ENCODE measurements at places on chromosomes 16 and 17.

DNA sequence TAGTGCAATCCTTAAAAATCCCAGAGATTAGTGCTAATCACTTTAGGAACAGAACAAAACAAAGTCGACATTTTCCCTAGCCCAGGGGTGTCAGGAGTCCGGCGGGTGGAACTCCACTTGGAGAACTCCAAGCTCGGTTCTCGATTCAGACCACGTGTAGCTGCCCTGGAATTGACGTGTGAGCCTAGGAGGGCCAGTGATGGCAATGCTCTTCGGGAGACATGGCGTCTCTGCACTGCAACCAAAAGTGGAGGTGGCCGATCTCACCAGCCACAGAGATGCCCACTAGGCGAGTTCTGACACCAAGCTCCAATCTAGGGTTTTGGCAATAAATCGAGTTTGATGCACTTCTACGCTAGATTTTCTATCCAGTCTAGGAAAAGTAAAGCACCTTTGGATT, 17.6 kb downstream of the MAP1LC3B start:
- DNase-seq, result no peak

- DNase-seq, result no peak
Measured at GRCh38 chr16:67748834-67749233, 29.7 kb upstream of the GFOD2 start.

- no peak for DNase-seq
Measured at GRCh38 chr17:35087731-35088355, 24.3 kb upstream of the RFFL start.

- DNase-seq, result no peak
Measured at GRCh38 chr16:81456523-81457325, 12.1 kb downstream of the CMIP start.

GRCh38 chr16:30095166-30096078, 591 bp downstream of the YPEL3 start:
- DNase-seq, result peak; percentile 59

- no peak for DNase-seq
Measured at GRCh38 chr16:57175896-57176295, 9.9 kb downstream of the PSME3IP1 start.

- no peak for DNase-seq
Measured at GRCh38 chr17:77833769-77834168, 124.7 kb upstream of the TNRC6C start.

GRCh38 chr16:13298666-13299065, 397.3 kb downstream of the SHISA9 start:
- DNase-seq, result no peak

DNA sequence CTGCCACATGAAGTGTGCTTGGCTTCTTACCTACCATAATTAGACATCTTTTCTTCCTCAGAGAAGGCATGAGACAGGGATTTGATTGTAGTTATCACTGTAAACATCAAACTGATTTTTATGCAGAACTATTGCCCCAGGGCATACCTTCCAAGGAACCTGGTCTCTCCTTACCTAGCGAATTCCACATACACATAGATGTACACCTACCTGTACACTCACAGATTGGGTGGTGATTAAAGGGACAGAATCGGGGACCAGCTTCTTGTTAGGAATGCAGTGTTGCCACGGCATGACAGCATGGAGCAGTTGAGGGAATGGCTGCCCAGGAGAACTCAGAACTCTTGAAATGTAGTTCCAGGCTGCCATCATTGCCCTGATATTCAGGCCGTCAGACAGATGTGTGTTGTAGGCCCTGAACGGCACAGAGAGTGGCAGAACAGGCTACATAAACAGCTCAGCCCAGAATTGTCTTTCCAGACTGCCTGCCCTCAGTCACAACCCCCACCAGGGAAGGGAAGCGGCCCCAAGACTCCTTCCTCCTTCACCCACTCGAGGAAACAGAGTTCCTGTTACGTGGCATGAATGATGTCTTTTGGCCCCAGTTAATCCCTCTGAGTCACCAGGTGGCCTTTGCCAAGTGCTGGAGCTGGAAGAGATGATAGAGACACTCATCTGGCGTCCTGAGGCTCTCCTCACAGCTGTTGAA, 17.8 kb upstream of the NAGLU start:
- DNase-seq, result no peak

GRCh38 chr17:27569257-27569722, 61.7 kb upstream of the LGALS9 start:
- DNase-seq, result peak; percentile 45

GRCh38 chr16:85913141-85913601, 14.2 kb downstream of the IRF8 start:
- no peak for DNase-seq

DNA sequence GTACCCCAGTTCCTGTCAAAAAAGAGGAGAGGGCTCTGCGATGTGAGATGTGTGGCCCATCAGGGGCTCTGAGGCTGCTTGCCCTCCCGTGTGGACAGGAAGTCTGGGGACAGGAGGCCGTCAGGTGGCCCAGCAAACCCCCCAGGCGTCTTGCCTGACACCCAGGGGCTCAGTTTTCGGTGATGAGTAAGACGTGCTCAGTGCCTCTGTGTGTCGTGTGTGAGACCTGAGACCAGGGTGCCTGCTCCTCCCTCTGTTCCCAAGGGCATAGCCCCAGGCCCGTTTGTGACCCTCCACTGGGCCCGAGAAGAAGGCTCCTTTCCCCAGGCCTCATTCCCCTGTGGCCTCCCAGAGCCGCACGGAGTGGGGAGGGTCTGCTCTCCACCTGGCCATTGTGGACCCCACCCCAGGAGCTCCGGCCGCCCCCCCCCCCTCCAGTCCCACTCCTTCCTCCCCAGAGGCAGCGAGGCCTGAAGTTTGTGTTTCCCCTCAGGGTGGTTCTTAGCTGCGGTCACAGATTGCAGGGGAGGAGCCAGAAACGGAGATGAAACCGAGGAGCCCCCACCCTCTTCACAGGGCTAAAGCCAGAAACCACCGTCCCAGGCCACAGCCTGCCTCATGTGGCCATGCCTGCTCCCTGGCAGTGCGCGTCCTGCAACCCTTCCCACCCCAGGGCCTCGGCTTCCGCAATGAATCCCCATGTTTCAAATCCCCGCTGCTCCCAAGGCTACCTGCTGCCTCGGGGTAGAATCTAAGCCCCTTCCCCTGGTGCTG, 4.9 kb upstream of the ACTG1 start:
- no peak for DNase-seq

DNA sequence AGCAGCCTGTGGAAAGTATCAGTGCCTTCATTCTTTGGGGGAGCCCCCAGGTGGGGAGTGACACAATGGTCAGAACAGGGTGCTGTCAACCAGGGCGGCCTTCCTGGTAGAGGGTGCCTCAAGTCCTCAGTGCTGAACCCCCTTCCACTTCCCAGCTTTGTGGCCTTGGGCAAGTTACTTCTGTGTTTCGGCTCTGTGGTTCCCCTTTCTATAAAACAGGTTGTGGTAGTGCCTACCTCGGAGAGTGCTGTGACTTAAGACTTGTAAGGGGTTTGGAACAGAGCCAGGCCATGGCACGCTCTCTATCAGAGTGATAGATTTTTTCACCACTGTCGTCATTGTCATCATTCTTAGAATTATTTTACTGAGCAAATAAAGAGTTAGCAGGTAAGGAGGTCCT, 141.1 kb downstream of the CCDC182 start:
- DNase-seq, result no peak

DNA sequence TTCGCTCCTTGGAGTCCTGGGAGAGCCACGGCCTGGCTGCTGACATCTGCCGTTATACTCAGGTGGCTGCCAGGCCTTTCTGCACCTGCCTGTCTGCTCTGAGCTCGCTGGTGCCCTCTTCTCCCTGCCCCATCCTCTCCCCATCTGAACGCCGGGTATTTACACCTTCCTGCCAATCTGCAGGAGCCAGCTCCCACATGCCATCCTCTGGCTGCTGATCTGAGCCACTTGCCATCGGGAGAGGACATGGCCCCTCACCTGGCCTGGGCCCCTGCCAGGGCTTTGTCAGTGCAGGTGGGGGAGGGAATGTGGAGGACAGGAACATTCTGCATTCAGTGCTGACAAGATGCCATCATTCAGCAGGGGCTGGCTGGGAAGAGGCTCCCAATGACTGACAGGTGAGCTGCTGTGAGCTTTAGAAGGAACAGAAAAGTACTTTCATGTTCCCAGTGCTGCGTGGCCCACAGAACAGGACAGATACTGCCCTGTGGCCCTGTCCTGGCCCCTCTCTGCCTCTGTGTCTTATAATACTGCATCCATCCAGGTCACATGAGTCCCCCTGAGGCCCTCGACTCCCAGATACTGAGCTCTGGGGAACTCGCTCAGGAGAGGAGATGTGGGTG, 96.3 kb upstream of the ZNF469 start:
- DNase-seq, result no peak

DNA sequence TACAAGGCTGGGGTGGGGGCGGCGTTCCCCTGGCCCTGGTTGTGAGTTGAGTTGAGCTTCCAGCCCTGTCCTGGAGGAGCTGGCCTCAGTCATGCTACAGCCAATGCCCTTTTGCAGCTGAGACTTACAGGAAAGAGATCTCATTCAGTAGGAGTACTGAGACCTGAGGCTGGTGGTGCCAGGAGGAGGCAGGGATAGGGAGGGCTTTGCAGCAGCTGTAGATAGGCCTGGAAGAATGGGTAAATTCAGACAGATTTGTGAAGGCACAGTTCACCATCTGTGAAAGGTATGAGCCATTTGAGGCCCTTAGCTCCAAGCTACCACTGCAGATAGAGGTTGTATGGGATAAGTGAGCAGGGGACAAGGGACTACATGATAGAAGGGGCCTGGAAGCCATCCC, 5.6 kb downstream of the STX4 start:
- no peak for DNase-seq

GRCh38 chr16:57373117-57373947, 1.0 kb downstream of the CX3CL1 start:
- DNase-seq, result no peak

DNA sequence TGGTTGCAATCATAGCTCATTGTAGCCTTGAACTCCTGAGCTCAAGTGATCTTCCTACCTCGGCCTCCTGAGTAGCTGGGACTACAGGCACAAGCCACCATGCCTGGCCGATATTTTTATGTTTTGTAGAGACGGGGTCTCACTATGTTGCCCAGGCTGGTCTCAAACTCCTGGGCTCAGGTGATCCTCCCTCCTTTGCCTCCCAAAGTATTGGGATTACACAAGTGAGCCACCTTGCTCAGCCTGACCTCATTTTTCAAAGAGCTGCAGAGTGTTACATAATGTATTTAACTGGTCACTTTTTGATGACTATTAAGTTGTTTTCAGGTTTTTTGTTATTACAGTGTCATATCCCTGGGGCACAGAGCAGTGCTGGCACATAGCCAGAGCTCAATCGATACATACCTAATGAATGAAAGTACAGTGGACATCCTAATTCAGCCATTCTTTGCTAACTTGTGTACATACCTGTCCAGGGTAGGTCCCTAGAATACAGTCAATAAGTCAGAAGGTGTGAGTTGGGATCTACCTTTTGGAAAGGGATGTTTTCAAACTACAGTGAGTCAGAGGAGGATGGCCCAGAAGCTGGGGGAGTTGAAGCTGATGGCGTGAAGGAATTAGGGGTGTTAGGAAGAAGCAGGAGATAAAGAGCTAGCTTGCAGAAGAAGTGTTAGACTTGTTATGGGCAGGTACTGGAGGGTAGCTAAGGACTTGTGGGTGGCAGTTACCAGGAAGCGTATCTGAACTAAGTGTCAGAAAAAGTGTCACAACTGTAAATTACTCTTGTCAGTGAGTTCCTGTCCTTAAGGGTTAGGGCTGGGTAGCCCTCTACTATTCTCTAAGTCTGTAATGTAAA, 20.1 kb upstream of the CYLD start:
- DNase-seq, result no peak

DNA sequence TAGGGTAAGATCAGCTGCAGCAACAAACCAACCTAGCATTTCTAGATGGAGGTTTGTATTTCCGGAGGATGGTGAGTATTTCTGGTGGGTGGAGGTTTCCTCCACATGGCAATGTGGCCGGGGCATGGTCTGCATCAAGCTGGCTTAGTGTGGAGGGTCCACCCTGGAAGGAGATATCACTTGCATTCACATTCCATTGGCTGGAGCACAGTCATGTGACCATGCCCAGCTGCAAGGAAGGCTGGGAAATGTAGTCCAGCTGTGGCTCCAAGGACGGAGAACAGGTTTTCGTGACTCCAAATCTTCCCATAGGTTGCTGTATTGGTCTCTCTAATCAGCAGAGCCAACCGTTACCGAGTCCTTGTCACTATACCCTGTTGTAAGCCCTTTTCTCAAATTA, 68.7 kb downstream of the RAI1 start:
- DNase-seq, result peak; percentile 79

DNA sequence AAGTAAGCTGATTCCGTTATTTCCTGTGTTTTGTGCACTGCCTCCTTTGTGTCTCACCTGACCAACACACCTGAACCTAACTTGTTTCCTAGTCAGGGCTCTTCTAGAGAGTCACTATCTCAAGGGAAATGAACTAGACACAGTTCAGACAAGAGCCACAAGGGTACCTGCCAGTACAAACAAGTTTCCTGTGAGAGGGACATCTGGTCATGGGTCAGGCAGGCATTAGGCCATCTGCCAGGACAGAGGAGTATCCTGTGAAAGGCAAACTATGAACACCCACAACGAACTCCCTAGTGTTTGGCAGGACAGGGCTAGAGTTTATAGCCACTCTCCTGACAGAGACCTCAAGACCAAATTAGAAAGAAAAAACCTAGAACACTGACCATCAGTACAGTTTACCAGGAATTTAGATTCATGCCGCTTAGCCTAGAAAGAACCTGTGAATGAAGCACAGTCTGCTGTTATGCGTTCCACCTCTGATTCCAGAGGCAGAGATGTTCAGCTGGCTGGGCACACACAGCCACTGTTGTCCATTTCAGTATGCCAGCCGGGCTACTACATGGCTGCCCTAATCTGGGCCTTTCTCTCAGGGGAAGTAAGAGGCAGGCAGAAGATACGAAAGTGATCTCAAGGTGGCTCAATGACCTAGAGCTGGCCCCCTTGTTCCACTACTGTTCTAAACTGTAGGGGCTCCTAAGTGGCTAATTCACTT, 20.7 kb upstream of the GLG1 start:
- DNase-seq, result no peak

- DNase-seq, result no peak
Measured at GRCh38 chr16:2739625-2740430, 12.6 kb upstream of the SRRM2 start.

GRCh38 chr16:66850115-66850815, 6.1 kb downstream of the CA7 start:
- DNase-seq, result no peak

DNA sequence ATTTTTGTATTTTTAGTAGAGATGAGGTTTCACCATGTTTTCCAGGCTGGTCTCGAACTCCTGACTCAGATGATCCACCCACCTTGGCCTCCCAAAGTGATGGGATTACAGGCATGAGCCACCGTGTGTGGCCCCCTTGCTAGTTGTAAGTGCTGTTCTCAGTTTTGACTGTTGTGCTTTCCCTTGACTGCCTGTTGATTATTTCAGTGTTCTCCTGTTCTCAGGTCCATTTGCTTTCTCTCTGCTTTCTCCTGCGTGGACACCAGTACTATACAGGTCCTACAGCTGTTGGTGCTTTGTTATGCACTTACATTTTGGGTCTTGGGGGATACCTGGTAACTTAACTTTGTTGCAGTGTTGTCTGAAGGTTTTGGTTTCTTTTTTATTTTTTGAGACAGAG, 8.2 kb downstream of the CASC3 start:
- DNase-seq, result no peak
